Stimulated activated CD8-positive, alpha-beta memory T cell treated with anti-CD3 and anti-CD28 coated beads, Interleukin-2, amount 100 ng/mL, for 1 hour (primary cell): ENCODE measurements at places on chromosomes 5 and 9.

GRCh38 chr9:2576631-2577030, 45.0 kb upstream of the VLDLR start:
- no peak for DNase-seq

GRCh38 chr9:70675868-70676370, 261.5 kb upstream of the KLF9 start:
- no peak for DNase-seq

GRCh38 chr9:115198001-115198400, 80.0 kb upstream of the TNC start:
- DNase-seq, result no peak

GRCh38 chr9:23821375-23822181, 4.5 kb downstream of the ELAVL2 start:
- no peak for DNase-seq

DNA sequence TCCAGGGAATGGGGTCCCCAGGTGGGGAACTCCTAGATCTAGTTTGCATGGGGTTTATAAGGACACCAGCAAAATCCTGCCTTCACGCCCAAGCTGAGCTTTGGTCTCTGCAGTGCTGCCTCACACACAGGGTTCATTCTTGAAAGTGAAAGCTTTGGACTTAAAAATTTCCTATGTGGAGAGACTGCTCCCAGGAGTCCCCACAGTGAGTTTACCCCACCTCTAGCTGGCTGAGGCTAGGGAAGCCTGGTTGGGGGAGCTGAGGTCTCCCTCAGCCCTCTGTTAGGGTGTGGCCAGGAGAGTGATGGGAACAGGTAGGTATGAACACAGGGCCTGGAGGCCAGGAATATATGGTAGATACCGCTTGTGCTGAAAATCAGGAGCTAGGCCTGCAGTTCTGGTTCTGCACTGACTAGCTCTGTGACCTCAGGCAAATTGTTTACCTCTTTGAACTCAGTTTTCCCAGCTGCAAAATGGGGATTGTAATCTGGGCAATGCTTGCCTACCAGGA, 41.5 kb upstream of the LARP1 start:
- DNase-seq, result no peak

DNA sequence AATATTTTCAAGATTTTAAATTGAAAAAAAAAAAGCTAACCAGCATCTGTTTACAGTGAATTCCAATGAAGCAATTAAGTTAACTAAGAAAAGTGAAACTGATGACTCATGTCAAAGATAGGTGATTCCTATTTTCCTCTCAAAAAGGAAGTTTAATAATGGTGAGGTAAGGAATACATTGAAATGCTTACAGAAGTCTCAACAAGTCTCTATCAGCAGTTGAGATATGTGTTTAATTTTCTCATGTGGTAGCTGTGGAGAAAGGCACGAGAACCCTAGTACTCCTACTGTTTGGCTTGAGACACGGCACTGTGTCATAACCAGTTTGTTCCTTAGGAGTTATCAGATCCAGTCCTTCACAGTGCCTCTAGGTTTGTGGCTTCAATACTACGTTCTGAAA, 114.5 kb downstream of the SLC25A46 start:
- DNase-seq, result no peak

- DNase-seq, result no peak
Observed at GRCh38 chr9:90459321-90459720, 183.3 kb downstream of the DIRAS2 start.

GRCh38 chr9:86488794-86489193, 134.6 kb upstream of the TUT7 start:
- DNase-seq, result no peak

- DNase-seq, result no peak
Observed at GRCh38 chr5:169307646-169308045, 6.7 kb upstream of the SLIT3 start.

- no peak for DNase-seq
Observed at GRCh38 chr5:38433160-38433861, 123.1 kb downstream of the LIFR start.

DNA sequence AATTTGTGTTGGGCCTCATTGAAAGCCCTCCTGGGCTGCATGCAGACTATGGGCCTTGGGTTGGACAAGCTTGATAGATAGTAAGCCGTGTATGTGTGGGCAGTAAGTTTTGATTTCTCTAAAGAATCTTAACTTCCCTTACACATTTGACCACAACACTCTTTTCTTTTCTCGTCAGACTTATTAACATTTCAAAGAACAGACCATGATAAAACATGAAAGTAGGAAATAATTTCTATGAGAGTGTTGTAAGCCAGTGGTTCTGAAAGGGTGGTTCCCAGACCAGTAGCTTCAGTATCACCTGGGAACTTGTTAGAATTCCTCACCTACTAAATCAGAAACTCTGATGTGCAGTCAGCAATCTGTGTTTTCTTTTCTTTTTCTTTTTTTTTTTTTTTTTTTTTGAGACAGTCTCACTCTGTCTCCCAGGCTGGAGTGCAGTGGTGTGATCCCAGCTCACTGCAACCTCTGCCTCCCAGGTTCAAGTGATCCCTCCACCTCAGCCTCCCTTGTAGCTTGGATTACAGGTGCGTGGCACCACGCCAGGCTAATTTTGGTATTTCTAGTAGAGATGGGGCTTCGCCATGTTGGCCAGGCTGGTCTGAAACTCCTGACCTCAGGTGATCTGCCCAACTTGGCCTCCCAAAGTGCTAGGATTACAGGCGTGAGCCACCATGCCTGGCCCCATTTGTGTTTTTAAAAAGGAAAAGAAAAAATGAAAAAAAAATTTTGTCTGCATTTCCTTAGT, 20.0 kb upstream of the GCNT1 start:
- DNase-seq, result no peak

DNA sequence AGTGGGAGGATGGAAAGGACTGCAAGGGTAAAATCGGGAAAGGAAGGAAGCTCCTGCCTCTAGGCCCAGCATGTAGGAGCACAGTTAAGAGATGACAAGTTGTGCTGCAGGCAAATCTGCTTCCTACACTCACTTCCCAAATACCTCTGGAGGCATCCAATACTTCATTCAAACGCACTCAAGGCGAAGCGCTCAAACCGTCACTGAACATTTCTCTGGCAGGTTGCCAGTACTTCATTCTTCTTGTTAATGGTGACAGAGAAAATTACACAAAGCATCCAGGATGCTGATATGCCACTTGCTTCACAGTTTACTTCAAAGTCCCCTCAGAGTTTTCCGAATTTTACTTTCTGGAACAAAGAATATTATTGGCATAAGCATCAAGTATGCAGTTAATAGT, 59.8 kb downstream of the NREP start:
- DNase-seq, result no peak

DNA sequence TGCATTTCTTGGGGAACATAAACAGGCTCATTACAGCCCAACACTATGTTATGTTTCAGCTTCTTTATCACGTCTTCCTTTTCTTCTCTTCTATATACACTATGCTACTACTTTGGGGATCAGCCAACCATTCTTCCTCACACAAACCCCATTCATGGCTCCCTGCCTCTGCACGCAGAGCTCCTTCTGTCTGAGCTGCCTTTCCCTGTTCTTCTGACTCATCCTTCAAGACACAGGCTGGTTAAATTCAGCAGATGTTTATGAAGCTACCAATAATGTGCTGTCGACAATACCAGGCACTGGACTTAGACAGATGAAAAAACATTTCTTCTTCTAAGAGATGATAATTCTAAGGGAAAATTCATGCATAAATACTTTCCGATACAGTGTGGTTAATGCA, 102.5 kb upstream of the TXNDC8 start:
- DNase-seq, result no peak
